ENCODE measurements at places on chromosomes 12 and 14.
A peak's percentile ranks its signal among the peaks of the same experiment; 100 is the strongest.

GRCh38 chr12:113202300-113203075 lies 17.0 kb downstream of the RITA1 start:
- DNase-seq = no peak

DNA sequence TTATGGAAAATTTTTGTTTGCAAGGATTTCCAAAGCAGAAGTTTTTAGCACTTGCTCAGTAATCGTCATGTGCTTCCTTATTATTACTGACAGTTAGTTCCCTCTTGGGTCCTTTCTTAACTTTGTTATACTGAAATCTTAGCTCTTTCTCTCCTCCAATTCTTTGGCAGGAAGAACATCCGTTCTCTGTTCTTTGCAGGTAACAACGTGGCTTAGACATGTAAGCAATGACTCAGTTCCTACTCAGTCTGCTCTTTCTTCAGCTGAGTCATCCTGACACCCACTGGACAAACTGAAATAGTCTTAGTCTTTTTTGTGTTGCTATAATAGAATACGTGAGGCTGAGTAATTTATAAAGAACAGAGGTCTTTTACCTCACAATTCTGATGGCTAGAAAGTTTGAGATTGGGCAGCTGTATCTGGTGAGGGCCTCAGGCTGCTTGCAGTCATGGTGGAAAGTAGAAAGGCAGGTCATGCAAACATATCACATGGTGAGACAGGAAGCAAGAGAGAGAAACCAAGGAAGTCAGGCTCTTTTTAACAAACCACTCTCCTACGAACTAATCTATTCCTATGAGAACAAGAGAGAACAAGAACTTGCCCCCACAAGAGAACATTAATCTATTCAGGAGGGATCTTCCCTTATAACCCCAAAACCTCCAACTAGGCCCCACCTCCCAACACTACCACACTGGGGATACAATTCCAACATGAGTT lies 49.2 kb downstream of the TESPA1 start:
- peak; percentile 38 for DNase-seq

GRCh38 chr12:52119398-52120254 lies 40.1 kb downstream of the SMIM41 start:
- no peak for DNase-seq

DNA sequence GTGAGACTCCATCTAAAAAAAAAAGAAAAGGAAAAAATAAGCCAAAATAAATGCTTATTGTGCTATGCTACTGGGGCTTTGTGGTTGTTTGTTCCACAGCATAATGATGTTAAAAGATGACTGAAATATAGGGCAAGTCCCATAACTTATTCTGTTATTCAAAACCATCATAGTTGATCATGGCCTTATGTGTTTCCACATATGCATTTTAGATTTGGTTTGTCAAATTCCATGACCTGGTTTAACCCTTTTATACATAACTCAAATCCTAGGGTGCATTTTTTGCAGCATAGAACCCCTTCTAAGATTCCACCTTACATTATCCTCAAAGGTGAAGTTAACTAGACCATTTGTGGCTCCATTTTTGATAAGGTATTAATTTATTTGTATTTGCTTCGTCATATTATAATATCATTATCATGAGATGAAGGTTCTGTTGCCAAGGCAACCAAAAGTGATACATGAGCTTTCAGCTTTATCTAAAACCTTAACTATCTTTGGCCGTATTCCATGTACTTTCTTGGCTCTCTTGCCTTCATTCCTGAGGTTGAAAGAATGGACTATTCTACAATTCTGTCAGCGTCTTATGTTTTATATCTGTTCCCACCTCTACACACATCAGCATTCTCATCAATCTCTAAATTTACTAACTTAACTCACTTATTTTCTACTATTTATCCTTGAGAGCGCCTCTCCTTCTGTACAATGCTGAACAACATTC lies 138.7 kb upstream of the DYRK2 start:
- no peak for DNase-seq

DNA sequence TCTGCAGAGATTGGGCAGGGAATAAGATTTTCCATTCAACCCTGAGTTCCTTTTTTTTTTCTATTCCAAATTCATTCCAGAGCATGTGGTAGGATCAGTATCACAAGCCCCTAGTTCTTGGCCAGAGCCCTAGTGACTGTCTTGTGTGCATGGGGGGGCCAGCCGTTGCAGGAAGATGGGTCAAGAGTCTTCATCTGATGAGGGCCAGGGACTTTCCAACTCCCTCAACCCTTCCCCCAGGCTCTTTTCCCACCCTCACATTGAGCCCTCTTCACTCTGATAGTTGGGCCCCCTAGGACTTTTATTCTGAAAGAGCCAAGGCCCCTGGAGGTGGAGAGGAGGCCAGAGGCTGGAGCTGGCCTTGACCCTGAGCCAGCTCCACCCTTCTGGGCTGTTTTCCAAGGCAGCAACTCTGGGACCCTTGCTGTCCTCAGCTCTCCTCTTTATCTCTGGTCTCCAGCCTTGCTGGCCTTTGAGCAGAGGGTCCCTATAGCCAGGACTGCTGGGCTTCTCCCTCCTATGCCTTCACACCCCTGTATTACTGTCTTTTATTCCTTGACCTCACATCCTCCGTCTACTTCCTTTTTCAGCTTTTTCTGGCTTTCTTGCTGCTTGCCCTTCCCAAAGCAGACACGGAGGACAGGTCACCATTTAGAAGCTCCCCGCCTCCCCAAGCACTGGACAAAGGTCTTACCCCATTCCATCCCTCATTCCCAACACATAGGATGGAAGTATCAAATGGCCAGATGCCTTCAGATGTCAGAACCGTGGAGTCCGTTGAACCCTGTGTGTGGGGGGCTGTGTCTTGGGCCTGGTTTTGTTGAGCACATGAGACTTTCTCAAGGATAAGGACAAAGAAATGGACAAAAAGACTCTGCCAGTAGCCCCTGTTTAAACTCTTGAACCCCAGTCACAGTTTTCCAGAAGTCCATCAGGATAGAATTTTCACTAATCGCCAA lies 5.6 kb downstream of the RBP5 start:
- DNase-seq = no peak

Data from foreskin melanocyte (primary cell).